ENCODE measurements at places on chromosomes 2 and 18.

DNA sequence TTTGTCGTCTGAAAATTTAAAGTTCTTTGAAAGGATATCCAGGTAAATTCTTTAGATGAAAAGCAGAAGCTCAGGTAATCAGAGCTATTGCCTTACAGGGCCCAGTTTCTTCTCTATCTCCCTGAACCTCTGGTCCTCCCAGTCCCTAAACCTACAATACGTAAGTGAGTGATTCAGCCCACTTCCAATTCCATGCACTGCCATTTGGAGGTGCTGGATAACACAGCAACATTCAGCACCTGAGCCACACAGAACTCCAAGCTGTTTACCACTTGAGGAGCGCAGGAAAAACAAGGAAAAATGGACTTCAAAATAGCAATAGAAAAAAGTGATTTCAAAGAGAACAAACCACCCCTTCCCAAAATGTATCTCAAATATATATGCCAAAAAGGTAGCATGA, 105.0 kb upstream of the DNAJC10 start:
- no peak for DNase-seq

GRCh38 chr2:118859157-118859770, 11.8 kb upstream of the EN1 start:
- DNase-seq, result no peak

DNA sequence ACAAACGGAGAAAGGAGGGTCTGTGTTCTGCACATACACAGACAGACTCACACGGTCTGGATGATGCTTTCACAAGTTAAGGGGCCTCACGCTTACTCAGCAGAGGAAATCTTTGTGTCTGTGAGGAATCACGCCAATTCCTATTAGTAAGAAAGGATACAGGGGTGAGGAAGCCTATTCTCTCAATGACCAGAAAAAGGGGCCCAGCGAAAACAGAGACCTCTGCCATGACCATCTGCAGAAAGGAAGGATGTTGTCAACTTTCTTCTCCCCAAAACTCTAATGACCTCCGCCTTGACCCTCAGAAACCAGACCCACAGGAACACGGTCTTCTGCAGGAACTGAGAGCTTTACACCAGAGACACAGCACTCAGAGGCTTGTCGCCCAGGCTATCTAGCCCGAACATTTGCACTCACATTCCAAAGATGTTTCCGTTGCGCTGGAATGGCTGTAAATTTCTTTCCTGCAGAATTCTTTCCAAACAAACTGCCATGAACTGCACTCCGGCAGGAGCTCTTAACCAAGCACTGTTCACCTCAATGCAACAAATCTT, 186.3 kb downstream of the TCF4 start:
- no peak for DNase-seq

GRCh38 chr2:7007846-7008741, 90.9 kb downstream of the RNF144A start:
- DNase-seq, result no peak

DNA sequence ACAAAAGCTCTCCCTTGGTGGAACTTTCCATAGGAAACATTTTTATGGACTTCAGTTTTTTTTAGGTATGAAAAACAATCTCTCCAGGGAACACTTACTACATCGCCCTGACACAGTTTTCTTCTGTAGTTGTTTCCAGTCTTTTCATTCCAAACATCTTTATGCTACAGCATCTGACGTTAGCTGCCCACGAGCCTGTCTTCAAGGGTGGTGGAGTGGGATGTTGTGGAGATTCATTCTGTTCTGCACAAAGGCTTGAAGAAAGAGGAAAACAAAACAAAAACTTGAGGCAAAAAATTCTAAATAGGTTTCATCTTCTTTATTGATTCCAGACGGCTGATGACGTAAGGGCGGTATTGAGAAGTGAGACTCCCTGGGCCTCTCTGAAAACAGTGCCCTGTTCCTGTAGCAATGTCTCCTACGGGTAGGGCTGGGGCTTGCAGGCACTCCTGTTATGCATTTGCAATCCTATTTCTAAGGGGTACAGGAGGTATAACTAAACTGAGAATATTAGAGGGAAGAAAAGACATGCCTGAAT, 375.0 kb downstream of the RNF144A start:
- DNase-seq, result no peak

DNA sequence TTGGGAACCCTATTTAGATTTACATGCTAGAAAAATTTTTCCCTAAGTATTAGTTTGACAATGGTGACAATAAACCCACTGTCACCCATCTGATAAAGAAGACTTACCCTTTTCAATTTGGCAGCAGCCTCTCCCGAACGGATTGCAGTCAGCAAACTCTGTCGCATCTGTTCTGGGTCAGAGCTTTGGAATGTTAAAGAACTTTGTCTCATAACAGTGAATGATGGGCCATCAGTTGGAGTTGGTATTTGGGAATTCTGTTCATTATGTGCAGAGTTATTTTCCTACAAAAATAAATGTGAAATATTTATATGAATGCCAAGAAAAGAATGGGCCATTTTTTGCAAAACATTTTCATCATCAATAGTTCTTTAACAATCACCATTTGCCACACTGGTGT, 70.8 kb upstream of the GRB14 start:
- no peak for DNase-seq

DNA sequence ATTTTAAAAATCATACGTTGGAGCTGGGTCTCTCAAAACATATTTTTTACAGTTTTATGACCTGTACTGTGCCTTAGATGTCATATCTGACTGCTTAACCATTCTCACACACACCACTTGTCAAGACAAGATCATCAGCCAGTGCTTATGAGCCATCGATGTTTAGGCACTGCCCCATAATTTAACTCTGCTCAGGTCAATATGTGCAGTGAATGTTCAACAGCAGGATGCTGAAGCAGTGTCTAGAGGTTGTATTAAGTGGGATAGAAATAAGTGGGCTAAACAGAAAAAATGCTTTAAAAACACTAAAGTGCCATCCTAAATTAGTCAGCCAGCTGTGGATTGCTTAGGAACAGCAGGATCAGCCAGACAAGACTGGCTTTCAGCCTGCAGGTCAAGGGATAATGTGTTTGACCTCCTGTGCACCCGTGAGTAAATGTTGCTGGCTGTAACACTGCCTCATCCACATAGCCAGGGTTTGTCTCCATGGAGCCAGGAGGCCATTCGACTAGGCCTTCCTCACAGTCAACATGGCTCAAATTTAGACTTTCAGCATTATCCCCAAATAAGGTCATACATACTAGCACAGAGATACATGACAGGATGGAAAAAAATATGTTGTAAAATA, 139.0 kb upstream of the NXPH2 start:
- DNase-seq, result no peak

- DNase-seq, result no peak
Measured at GRCh38 chr2:197130318-197130717, 180.3 kb downstream of the ANKRD44 start.

GRCh38 chr2:121809607-121810006, 54.2 kb downstream of the TSN start:
- no peak for DNase-seq

DNA sequence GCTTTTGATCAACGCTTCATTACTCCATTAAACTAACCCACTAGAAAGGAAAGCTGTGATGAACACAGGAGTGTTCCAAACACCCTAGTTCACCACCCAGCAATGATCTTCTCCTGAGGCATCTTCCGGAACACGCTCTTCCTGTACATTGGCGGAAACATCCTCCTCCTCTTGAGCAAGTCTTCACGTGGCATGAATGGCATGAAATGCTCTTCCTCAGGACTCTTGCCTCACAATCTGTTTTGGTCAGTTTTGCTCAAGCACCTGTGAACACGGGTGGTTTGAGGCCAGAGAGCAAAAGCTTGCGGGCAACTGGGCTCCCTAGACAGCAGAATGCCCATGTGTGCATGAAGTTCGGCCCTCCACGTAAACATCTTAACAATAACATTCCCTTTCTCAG, 734.2 kb upstream of the SALL3 start:
- DNase-seq, result no peak

DNA sequence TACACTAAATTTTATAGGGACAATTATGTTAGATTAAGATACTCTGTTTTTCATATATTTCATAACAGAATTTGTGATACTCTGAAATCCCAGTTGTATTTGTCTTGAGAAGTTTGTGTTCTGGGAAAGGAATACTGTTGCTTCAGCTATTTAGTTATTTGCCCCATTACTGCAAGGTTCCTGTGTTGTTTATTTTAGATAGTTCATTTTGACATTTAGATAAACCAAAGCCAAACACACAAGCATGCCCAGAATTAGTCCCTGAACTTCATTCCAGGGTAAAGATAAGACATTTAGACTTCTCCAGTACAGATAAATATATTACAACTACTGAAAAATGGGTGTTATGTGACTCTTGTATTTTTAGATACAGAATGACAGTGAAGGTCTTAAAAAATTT, 74.7 kb downstream of the BMPR2 start:
- no peak for DNase-seq

DNA sequence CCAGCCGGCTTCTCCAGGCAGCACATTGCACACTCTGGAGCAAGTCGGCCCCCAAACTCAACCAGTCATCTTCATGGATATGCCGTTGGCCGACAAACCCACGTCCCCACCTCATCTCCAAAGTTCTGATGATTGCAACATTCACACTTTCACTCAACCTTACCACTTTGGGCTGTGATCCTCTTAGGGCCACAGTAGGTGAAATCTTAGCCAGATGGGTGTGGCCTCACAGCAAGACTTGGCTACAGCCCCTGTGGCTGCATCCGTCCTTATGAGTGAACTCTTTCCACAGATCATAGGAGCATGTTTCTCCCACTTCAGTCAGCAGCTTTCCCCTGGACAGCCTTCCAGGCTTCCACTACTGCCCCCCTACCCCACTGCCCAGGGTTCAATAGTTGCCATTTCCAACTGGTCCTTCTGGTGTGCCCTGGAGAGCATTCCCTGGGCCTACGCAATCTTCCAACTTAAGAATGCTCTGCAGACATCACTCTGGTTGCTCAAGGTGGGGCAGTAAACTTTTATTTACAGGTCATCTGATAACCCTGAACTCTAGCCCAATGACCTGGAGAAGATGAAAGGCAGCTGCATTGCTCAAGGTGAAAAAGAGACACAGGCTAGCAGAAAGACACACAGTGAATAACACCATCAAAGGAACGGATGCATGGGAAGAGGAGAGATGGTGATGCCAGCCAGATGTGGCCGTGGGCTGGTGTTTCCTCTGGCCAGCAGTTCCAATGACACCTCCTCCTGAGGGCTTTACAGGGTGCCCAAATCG, 34.5 kb downstream of the ARL4C start:
- DNase-seq, result no peak

DNA sequence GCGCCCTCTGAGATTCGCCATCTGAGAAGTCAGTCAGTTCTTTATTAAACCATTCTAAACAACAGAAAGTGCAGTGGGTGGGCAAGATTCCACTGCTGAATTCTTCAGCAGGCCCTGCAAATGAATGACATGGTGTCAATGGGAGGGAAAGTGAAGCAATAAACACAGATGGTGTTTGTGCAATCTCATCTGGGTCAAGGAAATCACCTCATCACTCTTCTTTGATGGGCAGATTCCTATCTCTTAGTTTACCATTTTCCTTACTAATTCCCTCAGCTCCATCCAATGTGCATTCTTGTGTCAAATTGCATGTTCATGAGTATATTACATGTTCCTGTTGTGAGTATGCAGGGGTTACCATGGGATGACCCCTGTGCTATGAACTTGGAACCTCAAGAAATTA, 100.7 kb upstream of the CYP1B1 start:
- no peak for DNase-seq

DNA sequence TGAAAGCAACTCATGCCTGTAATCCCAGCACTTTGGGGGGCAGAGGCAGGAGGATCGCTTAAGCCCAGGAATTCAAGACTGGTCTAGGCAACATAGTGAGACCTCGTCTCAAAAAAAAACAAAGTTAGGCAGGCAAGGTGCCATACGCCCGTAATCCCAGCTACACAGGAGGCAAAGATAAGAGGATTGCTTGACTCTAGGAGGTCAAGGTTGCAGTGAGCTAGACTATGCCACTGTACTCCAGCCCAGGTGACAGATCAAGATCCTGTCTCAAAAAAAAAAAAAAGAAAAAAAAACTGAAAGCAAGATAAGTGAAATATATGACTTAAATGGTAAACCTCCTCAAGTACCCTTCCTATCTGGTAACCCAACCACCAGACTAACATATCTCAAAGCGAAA, 59.8 kb downstream of the USP34 start:
- no peak for DNase-seq

DNA sequence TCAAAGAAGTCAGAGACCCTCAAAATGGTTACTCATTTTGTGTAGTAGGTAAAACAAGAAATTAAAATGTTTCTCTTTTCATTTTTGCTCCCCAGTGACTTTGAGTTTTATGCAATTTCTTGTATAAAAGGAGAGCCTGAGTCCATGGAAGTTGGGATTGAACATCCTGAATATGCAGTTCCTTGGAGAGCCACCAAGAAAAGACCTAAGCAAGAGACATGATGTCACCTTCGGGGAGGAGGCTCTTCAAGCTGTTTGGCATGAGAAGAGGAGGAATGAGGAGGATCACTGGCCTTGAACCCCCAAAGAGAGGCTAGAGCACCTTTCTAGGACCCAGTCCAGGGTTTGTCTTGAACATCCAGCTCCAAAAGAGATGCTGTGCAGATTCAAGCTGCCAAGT, 83.5 kb upstream of the STPG4 start:
- no peak for DNase-seq

- DNase-seq, result no peak
Measured at GRCh38 chr2:208142925-208143799, 2.8 kb downstream of the CRYGB start.

DNA sequence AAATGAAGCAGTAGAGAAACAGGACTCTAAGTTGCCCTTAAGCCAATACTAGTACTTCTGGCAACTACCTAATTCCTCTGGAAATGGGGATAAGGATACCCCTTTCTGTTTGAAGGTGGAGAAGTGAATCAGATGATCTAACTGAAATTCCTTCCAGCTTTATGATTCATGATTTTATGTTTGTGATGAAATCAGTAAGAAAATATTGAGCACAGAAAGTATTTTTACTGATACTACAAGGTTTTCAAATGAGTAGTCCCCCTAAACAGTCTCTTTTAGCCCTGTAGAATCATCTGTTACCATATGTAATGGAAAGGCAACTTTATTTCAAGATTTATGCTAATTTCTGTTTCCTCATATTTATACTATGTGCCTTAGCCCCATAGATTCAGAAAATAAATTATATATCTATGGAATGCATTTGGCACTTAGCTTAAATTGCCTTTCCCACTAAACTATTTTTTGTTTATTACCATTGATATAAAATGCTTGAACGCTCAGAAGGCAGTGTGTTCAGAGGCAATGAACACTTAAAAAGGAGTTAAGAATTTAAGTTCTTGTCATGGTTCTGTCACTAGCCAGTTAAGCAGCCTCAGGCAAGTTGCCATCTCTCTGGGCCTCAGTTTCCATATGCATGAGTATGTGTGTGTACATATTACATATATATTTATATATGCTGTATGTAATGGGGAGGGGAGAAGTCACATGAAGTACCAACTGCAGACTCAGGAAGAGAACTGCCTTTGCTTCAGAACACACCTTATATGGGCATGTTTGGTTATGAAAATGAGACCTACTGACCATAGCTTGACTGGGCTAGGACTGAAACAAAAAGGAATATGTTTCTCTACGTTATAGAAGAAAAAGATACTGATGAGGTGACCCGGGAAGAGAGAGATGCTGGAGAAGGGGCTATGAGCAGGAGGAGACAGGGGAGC, 97.7 kb downstream of the CDC42EP3 start:
- DNase-seq, result no peak

GRCh38 chr2:157466764-157467163, 22.9 kb upstream of the CYTIP start:
- no peak for DNase-seq

- no peak for DNase-seq
Measured at GRCh38 chr2:65377556-65378192, 54.7 kb downstream of the SPRED2 start.
